Calu3 (cell line): ENCODE measurements at places on chromosomes 6 and 20. TPM values are rescaled to one million over a fixed set of nuclear protein-coding genes. Genes with fewer than 3 reads are reported as not detected.

DNA sequence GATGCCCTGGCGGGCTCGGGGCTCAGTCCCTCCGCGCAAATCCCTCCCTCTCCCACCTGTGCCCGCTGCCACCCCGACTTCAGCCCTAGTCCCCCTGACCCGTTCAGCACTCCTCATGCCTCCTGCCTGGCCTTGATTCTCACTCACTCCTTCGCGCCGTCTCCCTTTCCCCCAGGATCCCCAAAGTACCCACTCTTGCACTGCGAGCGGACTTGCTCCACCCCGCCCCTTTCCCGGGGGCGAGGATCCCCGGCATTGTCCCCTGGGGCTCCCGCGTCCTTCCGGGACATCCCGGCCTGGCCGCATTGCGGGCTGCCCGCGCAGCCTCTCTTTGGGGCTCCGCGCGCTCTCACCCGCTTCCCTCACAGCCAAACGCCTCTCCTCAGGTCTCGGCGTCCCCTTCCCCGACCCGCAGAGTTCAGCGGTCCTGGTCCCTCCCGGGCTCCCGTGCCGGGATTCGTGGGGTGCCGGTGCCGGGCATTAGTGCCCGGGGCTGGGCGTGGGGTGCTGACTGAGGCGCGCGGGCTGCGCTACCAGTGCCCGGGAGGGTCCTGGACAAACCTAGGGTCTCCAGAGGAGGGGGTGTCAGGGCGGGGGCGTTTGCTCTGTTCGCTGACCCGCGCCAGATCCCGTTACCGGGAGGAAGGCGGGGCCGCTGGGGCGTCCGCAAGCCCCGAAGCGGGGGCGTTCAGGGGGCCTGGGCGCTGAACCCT lies 45.5 kb upstream of the SUPT3H start:
- no peak for DNase-seq

DNA sequence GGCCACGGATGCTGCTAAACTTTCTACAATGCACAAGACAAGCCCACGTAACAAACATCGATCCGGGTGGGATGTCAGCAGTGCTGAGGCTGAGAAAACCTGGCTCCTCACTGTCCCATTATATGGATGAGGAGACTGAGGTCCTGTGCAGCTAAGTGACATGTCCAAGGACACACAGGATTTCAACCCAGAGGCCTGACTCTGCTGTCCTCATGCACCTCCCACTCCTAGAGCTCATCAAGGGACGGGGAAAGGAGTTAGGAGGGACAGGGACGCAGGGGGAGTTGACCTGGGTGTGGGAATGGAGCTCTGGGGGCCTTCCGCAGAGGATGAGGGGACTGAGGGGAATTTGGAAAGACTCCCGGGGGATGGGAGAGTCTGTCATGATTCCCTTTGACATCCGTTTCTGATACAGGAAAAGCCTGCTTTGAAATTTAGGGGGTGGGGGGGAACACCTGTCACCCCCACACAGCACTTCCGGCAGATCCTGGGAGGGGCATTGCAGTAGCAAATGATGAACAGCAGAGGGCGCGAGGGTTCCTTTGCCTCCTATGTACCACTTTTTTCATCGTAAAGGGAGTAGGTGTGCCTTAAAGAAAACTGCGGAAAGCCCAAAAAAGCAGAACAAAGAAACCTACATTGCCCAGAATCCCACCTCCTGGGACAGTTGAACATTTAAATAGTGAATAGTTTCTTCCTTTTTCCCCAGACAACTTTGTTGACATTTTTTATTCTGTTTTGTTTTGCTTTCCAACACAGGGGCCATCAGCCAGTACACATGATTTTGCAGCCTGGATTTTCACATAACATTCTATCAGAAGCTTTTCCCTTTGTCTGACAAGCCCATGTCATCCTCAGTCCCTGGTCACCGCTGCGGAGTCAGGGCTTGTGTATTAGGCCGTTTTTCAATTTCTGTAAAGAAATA lies 48.6 kb downstream of the SLC2A10 start:
- peak; percentile 81 for DNase-seq

DNA sequence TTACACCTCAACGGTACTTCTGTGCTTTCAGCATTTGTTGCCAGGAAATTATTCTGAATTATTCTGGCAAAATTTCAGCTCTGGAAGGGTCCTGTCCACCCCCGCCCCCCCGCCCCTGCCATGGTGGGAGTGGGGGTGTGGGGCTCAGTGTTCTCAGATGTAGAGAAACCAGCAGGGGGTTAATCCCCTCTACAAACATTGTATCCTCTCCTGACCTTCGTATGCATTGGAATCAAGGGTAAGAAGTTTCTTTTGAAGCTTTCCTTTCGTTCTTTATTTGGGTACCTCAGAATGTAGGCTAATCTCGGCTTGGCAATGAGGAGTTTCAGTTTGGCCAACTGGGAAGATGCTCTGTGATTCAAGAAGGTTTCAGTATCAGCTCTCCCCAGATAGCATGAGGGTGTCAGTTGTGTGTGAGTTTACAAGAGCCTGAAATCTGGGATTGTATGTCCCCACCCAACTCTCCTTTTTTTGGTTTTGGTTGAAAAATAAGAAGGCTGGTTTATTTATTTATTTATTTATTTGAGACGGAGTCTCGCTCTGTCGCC lies 25.5 kb upstream of the OLIG3 start:
- no peak for DNase-seq

- DNase-seq: no peak
Measured at GRCh38 chr20:33945391-33946081, 48.2 kb upstream of the RALY start.

DNA sequence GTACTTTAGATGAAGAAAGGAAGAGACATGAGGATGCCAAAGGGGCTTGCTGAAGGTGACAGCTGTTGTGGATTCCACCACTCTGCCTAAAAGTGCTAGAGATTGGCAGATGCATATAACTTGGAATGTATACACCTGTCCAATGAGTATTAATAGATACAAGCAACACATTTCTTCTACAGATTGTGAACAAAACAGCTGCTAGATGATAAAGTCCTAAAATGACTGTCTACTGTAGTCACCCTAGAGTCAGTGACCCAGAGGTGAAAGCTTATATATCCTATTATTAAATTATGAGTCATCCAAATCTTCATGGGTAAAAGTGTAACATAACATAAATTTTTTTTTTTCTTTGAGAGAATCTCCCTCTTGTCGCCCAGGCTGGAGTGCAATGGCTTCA lies 5.2 kb downstream of the RNF217 start:
- no peak for DNase-seq

DNA sequence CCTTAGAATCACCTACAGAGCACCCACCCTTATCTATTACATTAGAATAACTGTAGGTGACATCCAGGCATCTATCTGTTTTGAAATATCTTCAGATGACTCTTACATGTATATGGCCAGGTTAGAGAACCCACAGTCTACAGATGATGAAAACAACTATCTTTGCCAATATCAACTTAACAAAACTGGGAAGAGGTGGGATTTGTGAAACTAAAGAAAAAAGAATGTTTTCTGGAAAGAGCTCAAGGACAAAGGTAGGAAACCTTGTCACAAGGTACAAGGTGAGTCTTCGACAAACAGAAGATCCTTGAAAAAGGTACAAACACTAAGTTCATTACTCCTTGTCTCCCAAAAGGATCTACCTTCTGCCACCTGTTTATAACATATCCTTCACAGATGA lies 47.0 kb upstream of the DST start:
- DNase-seq: no peak

- DNase-seq: no peak
Measured at GRCh38 chr6:139784222-139784769, 409.8 kb upstream of the CITED2 start.

DNA sequence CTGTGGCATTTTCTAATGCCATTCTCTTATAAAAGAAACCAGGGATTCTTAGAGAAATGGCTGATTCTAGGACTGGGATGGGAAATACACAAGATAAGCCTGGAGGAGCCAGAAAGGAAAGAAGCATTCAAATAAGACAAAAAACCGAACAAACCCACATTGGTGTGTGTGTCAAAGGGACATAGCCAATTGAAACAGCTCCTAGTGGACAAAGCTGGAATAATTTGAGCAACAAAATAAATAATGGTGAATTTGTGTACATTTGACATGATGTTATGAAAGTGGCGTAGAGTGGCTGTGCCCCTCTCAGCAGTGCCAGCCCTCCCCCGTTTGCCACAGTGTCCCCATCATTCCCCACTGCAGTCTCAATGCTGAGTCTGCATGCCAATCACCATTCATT lies 55.5 kb downstream of the B3GAT2 start:
- no peak for DNase-seq

Gene TINAG
- total RNA-seq: 12.6 and 17.4 TPM in 2 replicates

Gene MATN4
- 0.17 and 0.29 TPM in 2 replicates for total RNA-seq

Gene XKR7
- not detected in 2 replicates for total RNA-seq
